ENCODE measurements at places on chromosomes 7 and 10.
A peak's percentile ranks its signal among the peaks of the same experiment; 100 is the strongest.

DNA sequence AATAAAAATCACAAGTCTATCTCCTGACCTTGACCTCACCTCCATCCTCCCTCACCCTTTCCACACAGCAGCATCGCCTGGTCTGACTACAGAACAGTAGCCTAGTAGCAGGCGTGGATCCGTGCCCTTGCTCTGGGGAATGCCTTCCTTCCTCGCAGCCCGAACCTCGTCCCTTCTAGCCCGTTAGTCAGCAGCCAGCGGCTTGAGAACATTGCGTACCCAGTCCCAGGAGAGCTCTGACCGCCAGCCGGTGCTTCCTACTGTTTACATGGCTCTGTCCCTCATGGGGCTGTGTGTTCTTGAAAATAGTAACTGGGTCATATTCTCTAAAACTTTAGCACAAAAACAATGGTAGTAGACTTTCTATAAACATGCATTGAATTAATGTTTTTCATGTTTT, 682.7 kb upstream of the IGFBP3 start:
- no peak for DNase-seq

GRCh38 chr10:131845505-131846239, 55.1 kb upstream of the PPP2R2D start:
- peak; percentile 38 for DNase-seq

DNA sequence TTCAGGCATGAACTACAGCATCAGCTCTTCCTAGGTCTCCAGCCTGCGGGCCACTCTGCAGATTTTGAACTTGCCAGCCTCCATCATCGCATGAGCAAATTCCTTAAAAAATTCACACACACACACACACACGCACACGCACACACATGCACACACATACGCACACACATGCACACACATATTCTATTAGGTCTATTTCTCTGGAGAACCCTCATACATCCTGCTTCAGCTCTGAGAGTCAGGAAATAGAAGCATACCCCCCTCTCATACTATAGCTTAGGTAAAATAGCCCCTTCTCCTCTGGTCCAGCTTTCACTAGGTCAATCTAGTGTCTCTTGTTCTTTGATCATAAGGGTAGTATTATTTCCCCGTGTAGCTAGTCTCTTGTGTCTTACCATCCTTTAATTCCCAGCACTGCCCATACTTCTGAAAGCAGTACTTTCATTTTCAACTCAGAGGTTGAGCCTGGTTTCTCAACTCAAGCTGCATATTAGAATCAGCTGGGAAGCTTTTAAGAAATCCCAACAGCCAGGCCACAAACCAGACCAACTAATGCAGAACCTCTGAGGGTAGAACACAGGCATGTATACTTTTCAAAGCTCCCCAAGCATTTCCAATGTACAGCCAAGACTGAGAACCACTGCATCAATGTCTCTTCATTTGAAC, 30.9 kb upstream of the ITGB8 start:
- no peak for DNase-seq

GRCh38 chr10:8238986-8239385, 184.5 kb downstream of the GATA3 start:
- no peak for DNase-seq

DNA sequence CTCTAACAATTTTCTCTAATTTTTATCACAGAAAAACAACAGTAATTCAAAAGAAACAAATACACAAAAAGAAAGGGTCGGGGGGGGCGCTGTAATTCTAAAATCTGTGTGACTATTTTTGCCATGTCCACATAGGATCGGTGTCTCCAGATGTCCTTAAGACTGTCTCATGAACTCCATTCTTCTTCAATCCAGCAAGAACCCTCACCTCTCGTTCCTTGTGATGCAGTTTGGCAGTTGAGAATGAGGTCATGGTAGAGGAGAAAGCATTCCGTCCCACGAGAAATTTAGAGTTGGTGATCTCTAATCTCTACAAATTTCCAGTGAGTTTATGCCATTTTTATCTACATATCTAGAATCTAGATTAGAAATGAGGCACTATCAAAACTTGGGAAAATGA, 394.7 kb downstream of the TFEC start:
- DNase-seq, result no peak

DNA sequence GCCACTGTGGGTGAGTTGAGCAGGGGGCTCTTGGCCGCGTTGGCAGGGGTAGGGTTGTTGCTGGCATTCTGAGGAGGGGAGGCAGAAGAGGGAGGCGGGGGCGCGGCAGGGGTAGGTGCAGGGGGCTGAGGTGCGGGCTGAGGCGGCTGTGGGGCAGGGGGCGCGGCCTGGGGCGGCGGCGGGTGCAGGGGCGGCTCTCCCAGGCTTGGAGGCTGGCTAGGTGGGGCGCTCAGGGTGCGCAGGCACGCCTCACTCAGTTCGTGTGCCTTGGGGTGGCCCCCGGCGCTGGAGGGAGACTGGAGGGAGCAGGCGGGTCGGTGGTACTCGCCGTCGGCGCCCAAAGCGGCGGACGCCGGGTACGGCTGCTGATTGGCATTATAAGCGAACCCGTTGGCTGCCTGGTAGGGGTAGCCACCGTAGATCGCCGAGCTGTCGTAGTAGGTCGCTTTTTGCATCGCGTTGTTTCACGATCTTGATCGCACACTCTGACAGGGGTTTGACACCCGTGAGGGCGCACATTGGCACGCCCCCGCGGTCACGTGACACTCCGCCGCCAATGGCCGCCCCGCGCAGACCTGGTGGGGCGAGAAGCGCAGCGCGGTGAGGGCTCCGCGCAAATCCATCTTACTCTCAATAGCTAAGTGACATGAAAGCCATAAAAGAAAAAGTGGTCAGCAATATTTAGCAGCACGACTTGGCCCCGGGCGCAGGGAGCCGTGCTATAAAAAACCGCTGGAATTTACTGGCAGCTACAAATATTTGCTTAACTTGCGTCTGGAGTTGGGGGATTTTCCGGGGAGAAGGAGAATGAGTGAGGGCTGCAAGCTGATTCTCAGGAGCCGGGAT, 7.9 kb upstream of the HOXA2 start:
- peak; percentile 83 for DNase-seq

- no peak for DNase-seq
These were observed 104.9 kb upstream of the ABCB5 start for GRCh38 chr7:20510573-20510900.

Data from endodermal cell (in vitro differentiated cells).